Stimulated activated CD4-positive, alpha-beta T cell treated with anti-CD3 and anti-CD28 coated beads, TNF-alpha, amount 100 ng/mL, for 24 hours (primary cell): ENCODE measurements at places on chromosomes 6 and 20.

- no peak for DNase-seq
Observed at GRCh38 chr20:64223526-64224067, 32.0 kb upstream of the PCMTD2 start.

- DNase-seq, result no peak
Observed at GRCh38 chr6:35047265-35048011, 93.7 kb downstream of the TCP11 start.

GRCh38 chr6:68701159-68701558 lies 66.1 kb downstream of the ADGRB3 start:
- no peak for DNase-seq

GRCh38 chr20:53150532-53150931 lies 178.4 kb downstream of the TSHZ2 start:
- DNase-seq, result no peak

GRCh38 chr6:124197148-124197547 lies 393.5 kb downstream of the NKAIN2 start:
- no peak for DNase-seq

- DNase-seq, result no peak
Observed at GRCh38 chr20:62588458-62589149, 53.7 kb upstream of the SLCO4A1 start.
